ENCODE measurements at places on chromosomes 2 and 18.

- DNase-seq = no peak
These were observed 103.4 kb downstream of the CLIP4 start for GRCh38 chr2:29218550-29219125.

DNA sequence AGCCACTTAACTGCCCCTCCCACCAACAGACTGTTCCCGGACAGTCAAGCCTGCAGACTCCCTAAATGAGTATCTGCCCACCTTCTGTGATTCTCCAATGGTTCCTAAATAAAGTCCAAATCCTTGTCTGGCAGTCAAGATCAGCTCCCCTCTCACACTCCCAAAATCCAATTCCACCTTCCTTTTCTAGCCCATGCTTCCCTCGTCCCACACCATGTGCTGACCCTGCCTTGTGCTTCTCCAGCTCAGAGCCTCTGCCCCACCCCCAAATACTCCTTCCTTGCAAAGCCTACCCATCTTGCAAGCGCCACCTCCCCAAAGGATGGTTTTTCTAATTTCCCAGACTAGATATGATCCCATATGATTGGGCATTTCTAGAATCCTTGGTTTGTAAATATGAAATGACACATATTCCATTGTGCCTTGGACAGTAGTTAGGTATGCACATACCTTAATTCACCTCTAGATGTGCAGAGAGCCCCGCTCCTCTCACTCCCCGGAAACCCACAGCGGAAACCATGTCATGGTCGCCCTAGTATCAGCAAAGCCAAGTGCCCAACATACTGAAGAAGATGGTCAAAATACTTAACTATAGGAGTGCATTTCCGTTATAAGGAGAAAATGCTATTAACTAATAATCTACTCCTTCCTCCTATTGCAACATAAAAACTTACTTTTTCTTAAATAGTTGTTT is 97.2 kb downstream of the KCTD1 start:
- DNase-seq = no peak

DNA sequence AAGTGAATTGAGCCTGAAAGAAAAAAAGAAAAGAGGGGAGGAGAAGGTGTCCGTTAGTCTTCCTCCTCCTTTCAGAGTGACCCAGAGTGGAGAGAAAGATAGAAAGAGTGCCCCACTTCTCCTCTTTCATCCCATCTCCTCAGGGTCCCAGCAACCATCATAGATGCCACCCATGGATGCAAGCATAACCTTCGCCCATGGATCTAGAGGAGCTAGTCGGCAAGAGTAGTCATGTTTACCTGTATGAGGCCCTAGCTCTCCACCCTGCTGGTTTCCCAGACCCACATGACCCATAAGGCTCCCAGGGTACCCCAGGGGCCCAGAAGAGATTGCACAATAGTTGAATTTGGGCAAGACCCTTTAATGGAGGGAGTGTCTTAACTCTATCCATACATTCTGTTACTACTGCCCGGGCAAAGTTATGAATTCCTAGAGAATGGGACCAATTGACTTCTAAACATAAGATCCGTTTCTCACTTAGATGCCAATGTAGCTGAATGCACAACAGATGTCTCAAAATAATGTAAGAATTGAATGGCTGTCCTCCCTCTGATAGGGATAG is 56.1 kb upstream of the CDCA7 start:
- no peak for DNase-seq

DNA sequence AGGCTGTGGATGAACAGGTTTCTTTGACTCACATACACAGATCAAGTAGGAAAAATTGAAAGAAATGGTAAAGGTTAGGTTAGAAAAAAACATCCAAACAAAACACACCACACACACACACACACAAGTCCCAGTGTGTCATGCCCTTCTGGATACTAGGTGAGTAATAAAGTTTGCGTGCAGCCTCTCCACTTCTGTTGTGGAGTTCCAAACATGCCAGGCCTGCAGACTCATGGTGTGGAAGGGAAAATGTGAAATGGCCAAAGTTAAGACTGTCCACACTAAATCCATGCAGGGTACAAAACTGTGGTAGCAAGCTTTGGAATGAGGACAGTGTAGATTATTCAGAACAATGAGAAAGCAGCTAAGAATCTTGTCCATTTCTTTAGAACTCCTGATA is 114.6 kb downstream of the IKZF2 start:
- no peak for DNase-seq

DNA sequence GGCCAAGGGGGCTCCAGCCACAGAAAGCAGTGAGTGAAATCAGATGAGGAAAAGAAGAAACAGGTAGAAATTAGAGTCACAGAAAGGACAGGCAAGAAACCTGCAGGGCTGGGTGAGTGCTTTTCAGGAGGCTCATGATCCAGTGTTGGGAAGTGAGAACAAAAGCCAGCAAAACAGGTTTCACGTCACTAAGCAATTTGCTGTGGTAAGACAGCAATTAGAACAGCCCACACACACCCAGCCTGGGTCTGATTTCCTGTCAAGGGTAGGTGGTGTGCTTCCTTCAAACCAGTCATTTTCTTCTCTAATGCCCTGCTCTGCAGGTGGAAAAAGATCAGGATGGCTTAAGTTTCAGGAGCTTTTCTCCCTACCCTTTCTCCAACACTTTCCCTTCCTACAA is 52.9 kb upstream of the XDH start:
- no peak for DNase-seq

DNA sequence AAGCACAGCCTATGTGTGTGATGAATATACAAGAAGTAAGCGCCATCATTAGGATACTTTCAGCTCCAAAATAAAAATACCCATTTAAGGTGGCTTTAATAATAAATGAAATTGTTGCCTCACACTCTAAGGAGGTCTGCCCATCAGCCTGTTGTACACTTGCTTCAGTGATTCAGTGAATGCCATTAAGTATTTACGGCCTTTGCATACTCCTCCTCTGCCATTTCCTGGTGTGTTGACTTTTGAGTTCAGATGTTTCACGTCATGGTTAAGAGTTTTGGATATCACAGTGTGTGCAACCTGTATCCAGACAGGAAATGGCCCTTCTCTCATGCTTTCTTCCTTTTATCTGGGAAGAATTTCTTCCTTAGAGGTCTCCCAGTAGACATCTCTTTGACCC is 38.6 kb upstream of the SNORC start:
- no peak for DNase-seq

DNA sequence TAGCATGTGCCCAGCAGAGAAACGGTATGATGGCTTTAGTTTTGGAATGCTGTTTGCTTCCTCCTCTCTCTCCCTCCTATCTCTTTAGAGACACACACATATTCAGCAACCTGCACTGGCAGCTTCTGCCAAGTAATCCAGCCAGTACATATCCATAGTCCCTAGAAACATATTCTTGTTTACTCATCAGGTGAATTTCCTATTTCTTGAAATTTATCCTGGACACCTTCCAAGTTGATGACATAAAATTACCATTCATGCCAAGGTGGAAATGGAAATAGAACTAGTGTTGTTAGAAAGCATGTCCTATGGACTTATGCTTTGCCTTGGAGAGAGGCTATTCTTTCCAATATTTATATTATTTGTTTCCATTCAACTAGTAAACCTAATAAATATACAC is 50.9 kb upstream of the RGPD4 start:
- DNase-seq = no peak

GRCh38 chr2:120606280-120606679 is 129.4 kb upstream of the GLI2 start:
- no peak for DNase-seq

- no peak for DNase-seq
These were observed 71.1 kb downstream of the TMEM163 start for GRCh38 chr2:134647607-134648256.

Measured in GOT3 (cell line).